Aorta (tissue), 5 donors: ENCODE measurements at places on chromosomes 5 and 9.

GRCh38 chr9:128636024-128636390 lies 20.6 kb downstream of the DYNC2I2 start:
- DNase-seq, result no peak

- DNase-seq, result peak; percentile 13
These were observed 86.7 kb downstream of the PSD2 start for GRCh38 chr5:139882316-139882715.

- DNase-seq, result no peak
These were observed 105.9 kb downstream of the RFX3 start for GRCh38 chr9:3419893-3420292.

DNA sequence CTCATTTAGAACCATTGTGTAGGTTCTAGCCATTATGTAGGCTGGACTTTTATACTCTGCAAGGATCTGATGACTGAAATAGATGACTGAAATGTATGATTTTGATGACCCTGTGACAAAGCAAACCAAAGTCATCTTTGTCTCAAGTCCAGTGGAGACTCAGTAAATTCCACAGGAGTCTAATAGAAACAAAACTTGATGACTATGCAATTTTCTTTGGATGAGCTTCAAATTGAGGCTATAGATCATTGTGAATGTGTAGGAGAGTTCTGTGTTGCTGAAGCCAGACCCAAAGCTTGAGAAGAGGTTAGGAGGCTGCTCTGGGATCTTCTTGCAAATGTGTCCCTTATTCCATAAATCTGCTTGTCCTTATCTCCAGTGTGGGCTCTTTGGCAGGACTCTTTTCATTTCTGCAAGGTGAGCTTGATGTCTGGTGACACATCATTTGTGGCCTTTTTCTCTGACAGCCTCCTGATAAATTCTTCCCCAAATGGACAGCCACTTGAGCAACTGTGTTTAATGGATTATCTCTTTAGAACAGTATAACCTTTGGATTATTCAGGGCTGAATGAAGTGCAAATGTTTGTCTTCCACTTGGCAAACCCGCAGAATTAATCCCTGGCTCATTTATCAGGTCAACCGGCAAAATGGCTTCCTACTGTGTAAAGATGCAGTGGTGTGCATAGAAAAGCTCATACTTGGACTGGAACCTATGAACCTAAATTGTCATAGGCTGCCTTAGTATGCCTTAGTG lies 235.1 kb upstream of the ANKH start:
- no peak for DNase-seq

- no peak for DNase-seq
These were observed 48.2 kb downstream of the DAPK1 start for GRCh38 chr9:87545858-87546257.

DNA sequence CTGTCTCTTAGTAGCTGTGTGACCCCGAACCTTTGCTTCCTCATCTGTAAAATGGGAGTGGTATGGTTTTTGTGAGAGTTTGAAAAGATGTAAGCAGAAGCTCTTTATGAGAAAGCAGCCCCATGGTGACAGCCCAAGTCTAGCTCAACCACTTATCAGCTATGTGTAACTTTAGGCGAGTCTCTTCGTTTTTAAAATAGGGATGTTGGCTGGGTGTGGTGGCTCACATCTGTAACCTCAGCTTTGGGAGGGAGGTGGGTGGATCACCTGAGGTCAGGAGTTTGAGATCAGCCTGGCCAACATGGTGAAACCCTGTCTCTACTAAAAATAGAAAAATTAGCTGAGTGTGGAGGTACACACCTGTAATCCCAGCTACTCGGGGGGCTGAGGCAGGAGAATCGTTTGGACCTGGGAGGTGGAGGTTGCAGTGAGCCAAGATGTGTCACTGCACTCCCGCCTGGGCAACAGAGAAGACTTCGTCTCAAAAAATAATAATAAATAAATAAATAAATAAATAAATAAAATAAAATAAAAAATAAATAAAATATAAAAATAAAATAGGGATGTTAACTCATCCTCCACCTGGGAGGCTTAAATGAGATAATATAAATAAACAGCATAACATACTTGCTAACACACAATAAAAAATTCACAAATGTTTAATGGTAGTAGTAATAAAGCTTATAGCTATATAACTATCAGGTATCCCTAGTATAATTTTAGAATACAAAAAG lies 71.7 kb downstream of the APBA1 start:
- DNase-seq, result no peak

GRCh38 chr9:120723565-120723964 lies 9.3 kb upstream of the MEGF9 start:
- no peak for DNase-seq

GRCh38 chr9:36659500-36659899 lies 86.8 kb downstream of the MELK start:
- DNase-seq, result no peak

- no peak for DNase-seq
These were observed 599 bp downstream of the KIAA1191 start for GRCh38 chr5:176360894-176361436.

- peak; percentile 64 for DNase-seq
These were observed 125.3 kb upstream of the IRX4 start for GRCh38 chr5:2007878-2008501.

DNA sequence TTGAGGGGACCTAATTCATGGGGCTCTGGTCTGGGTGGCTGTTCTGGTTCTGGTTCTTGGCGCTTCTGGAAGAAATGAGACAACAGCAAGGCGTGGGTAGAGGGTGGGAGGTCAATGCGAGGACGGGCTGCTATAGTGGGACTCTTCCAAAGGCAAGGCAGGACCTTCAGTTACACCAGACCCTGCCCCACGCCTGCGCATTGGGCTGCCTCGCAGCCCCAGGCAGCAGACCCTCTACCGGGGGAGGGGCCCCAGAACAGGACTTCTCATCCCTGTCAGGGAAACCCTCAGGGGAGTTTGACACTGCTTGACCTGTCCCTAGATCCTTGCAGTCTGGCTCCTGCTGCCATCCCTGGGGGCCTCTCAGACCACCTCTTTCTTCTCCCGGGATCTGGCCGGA lies 18.5 kb downstream of the CCDC69 start:
- DNase-seq, result no peak

- DNase-seq, result no peak
These were observed 491 bp upstream of the ZCCHC9 start for GRCh38 chr5:81300921-81301270.

DNA sequence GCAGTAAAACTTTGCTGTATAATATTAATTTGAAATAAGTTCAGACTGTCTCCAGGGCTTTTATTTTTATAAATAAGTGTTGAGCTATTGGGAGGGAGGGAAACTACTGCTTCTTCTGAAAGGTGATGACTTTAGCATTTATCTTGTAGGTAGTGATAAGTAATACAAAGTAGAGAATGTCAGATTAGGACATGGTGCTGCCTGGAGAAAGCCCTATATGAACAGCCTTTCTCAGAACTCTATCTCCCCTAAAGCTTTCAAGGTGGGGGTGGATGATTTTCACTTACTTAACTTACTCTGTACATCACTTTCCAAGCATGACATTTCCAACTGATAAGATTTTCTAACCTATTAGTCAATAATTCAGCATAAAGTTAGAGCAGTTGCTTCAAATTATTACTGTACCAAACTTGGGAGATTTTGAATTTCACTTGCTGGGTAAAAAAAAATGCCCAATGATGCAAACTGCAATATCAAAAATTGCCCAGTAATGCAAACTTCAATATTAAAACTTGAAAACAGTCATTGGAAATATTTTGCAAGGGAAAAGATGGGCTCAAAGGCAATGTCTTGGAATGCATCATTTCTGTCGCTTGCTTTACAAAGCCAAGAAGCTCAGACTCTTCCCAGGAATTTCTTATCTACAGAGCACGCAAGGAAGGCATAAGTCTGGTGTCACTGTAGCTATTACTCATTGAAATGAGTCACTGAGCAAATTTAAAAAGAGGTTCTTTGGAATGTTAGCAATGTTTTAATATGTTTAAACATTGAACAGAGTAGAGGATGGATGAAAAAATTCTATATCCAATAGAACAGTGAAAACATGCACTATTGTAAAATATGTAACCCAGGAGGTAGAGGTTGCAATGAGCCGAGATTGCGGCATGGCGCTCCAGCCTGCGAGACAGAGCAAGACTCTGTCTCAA lies 569.5 kb downstream of the PSAT1 start:
- no peak for DNase-seq

DNA sequence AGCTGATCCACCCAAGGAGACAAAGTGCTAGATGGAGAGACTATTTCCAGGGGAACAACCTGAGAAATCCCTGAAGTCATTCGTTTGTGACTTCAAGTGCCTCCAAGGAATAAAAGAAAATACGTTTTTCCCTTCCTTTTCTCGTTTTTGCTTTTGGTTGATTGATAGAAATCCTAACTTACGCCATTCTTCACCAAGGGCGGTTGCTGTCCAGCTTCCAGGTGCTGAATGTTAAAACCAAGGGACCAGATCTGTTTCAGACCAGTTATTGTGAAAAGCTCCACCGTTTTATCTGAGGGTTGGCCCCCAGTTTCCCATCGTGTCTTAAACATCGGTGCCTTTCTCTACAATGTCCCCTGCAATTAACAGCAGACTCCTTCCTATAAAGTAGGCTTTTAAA lies 600.7 kb upstream of the SGCD start:
- DNase-seq, result no peak
